ENCODE measurements at places on chromosomes 5 and 9.

DNA sequence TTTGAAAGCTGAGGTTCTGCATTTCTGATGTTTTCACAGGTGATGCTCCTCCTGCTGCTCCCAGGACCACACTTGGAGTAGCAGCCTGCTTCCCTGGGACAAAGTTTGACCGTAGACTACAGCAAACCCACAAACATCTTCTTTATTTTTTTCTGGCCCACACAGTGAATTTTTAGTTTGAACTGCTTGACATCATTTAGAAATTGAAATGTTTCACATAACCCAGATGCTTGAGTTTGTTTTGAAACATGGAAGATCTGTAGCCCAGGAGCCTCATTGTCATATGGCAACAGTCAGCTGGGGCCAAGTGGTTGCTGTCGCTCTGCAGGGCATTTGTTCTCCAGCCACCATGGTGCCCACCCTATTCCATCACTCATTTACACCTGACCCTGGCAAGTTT lies 8.4 kb downstream of the SH3TC2 start:
- DNase-seq = no peak

- DNase-seq = no peak
These were observed 11.4 kb upstream of the DAB2IP start for GRCh38 chr9:121640076-121640475.

- no peak for DNase-seq
These were observed 703.4 kb upstream of the GRAMD2B start for GRCh38 chr5:125719681-125720347.

DNA sequence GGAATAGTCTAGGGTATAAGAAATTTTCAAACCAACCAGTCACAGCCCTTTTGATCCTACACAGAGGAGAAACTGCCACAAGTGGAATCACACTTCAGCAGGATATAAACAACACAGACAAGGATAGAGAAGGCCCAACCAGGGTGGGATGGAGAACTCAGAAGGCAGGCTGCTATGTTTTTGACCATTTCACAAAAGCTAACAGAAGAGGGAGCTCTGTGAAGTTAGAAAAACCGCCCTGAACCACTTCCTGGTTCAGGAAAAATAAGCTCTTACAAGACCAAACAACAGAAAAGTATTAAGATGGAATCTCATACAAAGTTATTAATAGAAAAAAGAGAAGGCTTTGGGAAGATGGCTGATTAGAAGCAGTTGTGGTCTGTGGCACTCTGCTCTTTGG lies 960 bp upstream of the IFNB1 start:
- no peak for DNase-seq

DNA sequence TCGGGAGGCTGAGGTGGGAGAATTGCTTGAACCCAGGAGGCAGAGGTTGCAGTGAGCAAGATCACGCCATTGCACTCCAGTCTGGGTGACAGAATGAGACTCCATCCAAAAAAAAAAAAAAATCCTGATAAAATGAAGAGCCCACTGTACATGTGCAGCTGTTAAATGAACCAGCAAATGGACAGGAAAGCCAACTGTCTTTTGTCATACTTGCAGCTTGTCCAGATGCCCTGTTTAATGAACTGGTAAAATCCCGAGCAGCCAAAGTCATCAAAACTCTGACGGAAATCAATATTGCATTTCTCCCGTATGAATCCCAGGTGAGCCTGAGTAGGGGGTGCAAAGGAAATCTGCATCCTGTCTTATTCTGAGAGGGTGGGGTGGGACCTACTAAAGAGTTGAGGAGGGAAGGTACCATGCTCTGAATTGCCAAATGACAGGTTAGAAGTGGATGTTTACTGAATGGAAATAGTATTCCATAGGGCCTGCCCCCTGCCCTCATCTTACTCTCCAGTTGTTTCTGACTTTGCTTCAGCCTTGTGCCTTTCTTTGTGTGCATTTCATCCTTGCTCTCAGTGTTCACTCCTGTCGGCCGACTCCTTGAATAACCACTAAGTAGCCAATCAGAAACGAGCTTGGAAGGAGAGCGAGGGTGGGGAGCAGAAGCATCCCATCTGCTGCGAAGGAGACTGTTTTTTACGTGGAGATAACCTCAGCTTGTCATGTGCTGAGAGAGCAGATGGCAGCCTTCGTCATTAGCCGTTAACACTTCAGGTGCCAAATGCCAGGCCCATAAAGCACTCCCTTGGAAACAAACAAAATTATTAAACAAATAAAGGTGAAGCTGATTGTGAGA lies 45.7 kb upstream of the CFAP157 start:
- no peak for DNase-seq

- DNase-seq = no peak
These were observed 121.6 kb downstream of the WNK2 start for GRCh38 chr9:93305497-93306020.

DNA sequence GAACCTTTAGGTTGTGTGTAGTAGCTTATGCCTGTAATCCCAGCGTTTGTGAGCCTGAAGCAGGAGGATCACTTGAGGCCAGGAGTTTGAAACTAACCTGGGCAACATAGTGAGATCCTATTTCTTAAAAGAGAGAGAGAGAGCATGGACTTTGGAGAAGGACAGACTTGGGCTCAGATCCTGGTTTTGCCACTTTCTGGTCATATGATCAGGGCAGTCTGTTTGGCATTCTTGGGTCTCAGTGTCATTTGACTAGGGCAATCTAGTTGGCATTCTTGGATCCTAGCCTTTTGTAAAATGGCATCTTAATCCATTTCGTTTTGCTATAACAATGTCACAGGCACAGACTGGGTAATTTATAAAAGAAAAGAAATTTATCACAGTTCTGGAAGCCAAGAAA lies 28.4 kb downstream of the RCL1 start:
- no peak for DNase-seq

Measured in stromal cell of bone marrow (primary cell).